ENCODE measurements at places on chromosomes 2 and 18. TPM values are rescaled to one million over a fixed set of nuclear protein-coding genes. Genes with fewer than 3 reads are reported as not detected.

Gene UGT1A3
- not detected for total RNA-seq

Gene CCNYL1
- total RNA-seq, result 11.1 TPM

DNA sequence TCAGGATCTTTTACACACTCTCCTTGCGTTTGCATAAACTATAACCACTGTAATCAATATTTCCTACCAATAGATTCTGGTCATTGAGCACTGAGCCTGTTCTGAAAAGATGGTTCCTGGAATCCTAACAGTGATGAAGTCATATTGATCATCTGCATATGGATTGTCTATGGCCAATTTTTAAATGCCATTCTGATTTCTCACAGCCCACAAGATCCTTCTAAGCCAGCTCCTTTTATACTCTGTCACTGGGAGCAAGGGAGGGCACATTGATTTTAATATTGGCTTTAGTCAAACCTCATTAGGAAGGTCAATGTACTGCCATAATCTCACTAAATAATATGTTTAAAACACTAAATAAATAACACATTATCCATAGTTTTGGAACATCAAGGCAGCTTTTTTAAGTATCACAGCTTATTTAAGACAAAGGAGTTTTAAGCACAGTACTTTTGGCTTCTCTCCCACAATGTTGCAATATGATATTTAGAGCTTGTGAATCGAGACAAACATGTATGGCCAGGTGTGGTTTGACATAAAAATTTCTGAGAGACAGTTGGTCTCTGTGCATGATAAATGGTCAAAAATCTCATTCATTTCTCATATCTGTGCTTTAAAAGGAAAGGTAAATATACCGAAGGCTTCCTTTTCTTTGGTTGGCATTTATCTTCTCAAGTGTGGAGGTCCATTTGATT lies 267.3 kb downstream of the MTX2 start:
- DNase-seq, result no peak

DNA sequence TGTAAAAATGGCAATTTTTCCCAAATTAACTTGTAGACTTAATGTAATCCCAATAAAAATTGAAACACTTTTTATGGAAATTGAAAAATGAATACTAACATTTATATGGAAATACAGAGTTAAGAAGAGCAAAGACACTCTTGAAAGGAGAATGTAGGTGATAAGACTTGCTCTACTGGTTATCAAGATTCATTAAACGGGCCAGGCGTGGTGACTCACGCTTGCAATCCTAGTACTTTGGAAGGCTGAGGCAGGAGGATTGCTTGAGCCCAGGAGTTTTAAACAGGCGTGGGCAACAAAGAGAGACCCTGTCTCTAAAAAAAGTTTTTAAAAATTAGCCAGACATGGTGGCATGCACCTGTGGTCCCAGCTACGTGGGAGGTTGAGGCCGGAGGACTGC lies 29.5 kb upstream of the ZNF396 start:
- no peak for DNase-seq

DNA sequence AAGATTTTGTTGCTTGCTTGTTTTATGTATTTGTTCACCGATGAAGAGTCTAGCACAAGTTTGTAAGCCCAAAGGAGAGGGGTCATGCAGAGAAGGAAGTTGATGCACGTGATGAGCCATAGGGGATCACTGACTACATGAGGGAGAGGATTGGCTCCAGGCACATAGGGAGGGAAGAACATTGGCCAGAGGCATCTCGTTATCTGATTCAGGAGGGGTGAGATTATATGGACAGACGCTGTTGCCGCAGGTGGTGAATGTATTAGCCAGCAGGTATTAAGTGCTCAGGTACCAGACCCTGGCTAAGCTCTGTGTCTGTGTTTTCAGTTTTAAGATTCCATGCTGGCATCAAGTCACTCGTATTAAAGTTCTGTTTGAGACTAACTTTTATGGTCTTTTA lies 91.8 kb upstream of the CHST9 start:
- DNase-seq, result no peak

DNA sequence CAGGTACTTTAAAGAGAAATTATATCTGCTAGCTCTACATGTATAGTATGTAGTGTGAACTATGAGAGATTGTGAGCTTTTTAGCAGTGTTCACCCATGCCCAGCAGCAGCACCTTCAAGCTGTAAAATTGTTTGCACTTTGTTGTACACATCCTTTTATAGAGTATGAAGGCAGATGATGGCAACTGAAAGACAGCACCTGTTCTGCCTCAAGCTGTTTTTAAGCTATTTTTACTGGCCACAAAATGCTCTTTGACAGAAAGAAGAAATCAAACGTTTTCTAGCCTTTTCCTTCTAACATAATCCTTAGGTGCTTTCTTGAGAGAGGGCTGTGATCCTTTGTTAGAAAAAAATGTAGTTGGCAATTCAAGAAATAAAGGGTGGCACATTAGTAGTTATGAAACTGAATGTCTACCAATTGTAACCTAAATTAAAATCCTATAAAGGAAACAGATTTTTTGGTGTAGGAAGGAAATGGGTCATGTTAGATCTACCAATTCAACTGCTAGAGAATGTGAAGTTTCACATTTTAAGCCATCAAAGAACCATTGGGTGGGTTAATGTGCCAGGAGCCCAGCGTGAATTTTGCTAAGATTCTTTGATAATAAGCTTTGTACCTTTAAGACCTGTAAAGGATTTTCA lies 59.5 kb downstream of the R3HDM1 start:
- DNase-seq, result peak; percentile 4

- DNase-seq, result no peak
These were observed 17.3 kb upstream of the PSD4 start for GRCh38 chr2:113156278-113157117.

DNA sequence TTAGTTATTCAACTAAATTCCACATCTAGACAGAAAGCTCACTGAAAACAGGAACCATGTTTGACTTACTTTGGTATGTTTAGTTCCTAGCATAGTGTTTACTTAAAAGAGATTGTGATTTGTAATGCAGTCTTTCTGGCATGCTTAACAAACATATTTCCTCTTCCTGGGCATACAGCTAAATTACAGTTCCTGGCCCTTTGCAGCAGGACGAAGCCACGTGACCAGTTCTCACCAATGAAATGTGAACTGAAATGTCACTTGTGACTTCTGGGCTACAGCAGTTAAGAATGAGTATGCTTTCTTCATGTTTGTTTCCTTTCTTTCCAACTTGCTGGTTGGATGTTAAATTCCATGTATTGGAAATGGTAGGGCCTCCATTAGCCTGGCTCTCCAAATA lies 330.5 kb downstream of the FIGN start:
- DNase-seq, result no peak

DNA sequence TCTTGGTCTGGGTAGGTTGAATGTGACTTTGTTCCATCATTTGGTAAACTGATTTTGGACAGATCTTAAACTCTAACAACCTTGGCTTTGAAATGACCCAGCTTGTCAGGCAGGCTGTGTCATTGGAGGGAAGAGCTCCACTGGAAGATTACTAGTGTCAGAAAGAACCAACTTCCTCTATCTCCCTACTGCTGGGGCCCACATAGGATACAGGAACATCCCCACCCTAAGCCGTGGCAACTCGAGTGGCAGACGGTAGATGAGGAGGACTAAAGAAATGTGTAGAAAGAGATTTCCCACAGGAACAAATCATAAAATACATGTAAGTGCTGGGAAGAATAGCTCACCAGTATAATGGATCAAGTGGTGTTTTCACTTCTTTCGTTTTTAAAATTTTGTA lies 4.3 kb upstream of the G6PC2 start:
- DNase-seq, result no peak

DNA sequence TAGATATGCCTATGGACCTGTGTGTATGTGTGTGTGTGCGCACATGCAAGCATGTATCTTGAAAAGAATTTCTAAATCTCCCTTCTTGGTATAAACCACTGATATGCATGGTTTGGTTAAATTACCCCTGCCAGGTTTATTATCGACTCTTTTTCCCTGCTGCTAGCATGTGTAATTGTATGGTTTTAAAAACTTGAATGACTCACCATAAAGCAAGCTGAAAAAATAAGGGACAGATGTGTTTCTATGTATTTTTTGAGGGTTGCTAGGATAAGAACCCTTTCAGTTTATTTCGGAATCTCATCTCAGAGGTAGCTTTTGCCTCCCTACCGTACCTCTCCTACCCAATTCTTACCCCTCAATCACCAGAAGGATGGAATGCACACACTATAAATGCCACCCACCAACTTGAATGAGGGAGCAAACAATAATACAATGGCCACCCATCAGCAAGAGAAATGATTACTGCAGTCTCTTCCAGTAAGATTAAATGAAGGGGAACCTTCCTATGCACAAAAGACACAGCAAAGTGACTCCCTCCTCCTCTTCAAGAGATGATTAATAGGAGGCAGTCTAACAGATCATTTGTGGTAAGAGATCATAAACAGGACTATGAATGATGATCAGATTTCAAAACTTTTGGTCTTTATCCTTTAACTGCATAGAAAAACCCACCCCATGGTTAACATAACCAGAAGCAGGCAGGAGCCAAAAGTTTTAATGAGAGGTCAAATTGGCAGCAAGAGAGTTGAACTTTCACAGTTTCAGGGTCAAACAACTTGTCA lies 357.2 kb downstream of the SATB2 start:
- no peak for DNase-seq

- DNase-seq, result no peak
These were observed 50.0 kb upstream of the FAHD2A start for GRCh38 chr2:95352310-95353054.

- no peak for DNase-seq
These were observed 1042.9 kb upstream of the ACVR2A start for GRCh38 chr2:146801886-146802285.

All from CD4-positive, alpha-beta T cell (primary cell).